Breast epithelium (tissue), 4 donors: ENCODE measurements at places on chromosomes 4 and X. TPM values are rescaled to one million over a fixed set of nuclear protein-coding genes. Genes with fewer than 3 reads are reported as not detected.

The MGAT4D gene
- not detected for total RNA-seq

The OTOP1 gene
- not detected for total RNA-seq

The GAGE12J gene
- total RNA-seq: not detected

The FABP2 gene
- not detected for total RNA-seq

- no peak for DNase-seq
- H3K36me3 ChIP-seq: no peaks in the 10 kb centered on the region
- no peak overlapping the region for H3K4me3 ChIP-seq
- no peaks in the 10 kb centered on the region for H3K4me1 ChIP-seq
- no peak overlapping the region for H3K27ac ChIP-seq
Observed at GRCh38 chr4:102334624-102335023, 10.7 kb downstream of the SLC39A8 start.

- no peaks in the 10 kb centered on the region for H3K27me3 ChIP-seq
- H3K36me3 ChIP-seq: no peaks in the 10 kb centered on the region
- no peak overlapping the region for H3K4me3 ChIP-seq
- no peaks in the 10 kb centered on the region for H3K4me1 ChIP-seq
Observed at GRCh38 chr4:27000820-27001219, 140.2 kb downstream of the STIM2 start.

- H3K27ac ChIP-seq: peak overlapping the region; percentile 80
- H3K4me3 ChIP-seq: no peak overlapping the region
- H3K4me1 ChIP-seq: no peaks in the 10 kb centered on the region
- no peak for DNase-seq
Observed at GRCh38 chr4:151198748-151199147, 78.2 kb upstream of the PRSS48 start.

DNA sequence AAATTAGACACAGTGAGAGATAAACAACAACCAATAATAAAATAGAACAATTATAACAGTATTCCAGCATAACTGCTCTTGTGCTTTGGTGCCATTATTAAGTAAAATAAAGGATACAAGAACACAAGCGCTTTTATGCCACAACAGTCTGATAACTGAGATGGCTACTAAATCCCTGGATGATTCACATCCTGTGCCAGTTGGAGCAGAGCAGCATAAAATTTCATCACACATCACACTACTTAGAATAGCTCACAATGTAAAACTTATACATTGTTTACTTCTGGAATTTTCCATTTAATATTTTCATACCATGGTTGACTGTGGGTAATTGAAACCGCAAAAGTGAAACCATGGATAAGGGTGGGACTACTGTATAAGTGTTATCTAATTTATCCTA is 399.9 kb upstream of the CNKSR2 start:
- H3K27me3 ChIP-seq: no peaks in the 10 kb centered on the region
- no peaks in the 10 kb centered on the region for H3K4me1 ChIP-seq
- no peak overlapping the region for H3K4me3 ChIP-seq
- no peak for DNase-seq

- no peaks in the 10 kb centered on the region for H3K36me3 ChIP-seq
- no peak within 1 kb of the TSS for H3K4me3 ChIP-seq
- no peak for DNase-seq
- no peak within 1 kb of the TSS for H3K27ac ChIP-seq
Observed at GRCh38 chr4:94342694-94343093, at the start of gene HPGDS. TSS of gene HPGDS (minus strand) at chr4:94342836. CDS start at chr4:94334629, 8,207 bp downstream.
